ENCODE measurements at places on chromosomes 13 and 19.

GRCh38 chr19:9799162-9799561 is 19.7 kb downstream of the FBXL12 start:
- DNase-seq: no peak

GRCh38 chr13:67224148-67224846 is 5.8 kb downstream of the PCDH9 start:
- DNase-seq: peak; percentile 51

DNA sequence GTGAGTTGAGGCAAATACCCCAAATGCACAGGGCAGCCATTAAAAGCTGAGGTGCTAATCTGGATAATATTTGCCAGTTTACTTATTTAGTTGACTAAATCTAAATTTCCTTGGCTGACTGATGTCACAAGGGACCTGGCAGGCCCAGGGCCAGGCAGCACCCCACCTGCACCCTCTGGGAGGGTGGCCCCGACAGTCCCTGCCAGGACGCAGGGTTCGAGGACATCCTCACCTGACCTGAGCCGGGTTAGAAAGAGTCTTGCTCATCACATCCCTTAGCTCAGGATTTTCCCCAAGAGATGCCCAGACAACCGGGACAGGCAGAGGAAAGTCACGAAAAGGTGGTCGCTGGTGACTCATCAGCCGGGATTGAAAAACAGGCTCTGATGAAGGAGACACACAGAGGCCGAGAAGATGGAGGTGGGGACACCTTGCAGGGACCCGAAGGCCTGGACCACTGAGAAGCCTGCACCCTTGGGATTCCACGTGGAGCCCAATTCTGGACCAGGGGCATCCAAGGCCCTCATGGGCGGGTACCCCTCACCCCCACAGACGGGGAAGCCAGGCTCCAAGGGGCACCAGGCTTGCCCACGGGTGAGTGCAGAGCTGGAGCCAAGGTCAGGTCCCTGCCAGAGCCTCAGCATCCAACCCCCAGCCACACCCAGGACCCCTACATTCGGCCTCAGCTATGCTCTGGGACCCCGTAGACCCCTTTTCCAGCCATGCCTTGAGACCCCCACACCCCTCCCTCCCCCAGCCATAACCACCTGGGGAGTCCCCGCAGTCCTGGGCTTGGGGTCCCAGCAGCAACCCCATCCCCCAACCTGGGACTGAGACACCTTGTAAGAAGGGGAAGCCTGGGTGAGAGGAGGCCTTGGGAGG is 103.2 kb downstream of the SOX1 start:
- no peak for DNase-seq

GRCh38 chr19:49022116-49022515 is 2.0 kb downstream of the CGB3 start:
- no peak for DNase-seq

DNA sequence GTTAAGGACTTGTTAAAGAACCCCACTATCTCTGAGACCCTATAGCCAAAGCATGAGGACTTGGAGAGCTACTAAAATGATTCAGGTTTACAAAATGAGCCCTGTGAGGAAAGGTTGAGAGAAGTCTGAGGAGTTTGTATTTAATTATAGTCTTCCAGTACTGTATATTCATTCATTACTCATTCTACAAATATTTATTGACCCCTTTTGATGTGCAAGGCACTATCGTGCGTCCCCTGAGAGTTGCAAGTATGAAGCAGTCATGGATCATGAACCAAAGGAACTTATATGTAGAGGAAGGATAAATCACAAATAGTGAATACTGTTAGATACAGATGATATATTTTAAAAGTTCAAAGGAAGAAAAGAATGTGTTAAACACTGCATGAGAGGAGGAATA is 84.4 kb downstream of the DNAJC15 start:
- DNase-seq: no peak

DNA sequence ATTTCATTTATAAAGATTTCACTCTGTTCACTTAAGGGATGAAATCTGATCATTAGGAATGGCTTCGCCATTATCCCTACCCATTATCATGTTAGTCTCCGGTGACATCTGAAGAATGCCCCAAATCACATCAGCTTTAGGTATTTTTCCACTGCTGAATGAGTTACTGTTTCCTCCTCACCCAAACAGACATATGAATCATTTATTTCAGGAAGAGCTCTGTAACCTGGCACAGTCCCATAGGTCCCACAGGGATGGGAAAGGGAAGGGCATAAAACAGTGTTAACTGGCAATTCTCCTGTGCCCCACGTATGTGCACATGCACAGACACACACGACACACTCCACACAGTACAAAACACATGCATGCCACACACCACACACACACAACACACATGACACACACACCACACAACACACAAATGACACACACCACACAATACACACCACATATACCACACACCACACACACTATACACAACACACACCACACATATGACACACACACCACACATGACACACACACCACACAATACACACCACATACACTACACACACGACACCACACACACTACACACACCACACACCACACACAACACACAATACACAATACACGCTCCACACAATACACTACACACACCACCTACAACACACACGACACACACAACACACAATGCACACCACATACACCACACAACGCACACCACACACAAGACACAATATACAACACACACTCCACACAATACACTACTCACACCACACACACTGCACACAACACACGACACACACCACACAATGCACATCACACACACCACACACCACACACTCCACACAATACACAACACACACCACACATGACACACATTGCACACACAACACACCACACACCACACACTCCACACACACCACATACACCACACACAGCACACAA is 15.4 kb downstream of the TMEM255B start:
- DNase-seq: no peak

GRCh38 chr13:105364191-105364590 is 1171.3 kb downstream of the EFNB2 start:
- no peak for DNase-seq

DNA sequence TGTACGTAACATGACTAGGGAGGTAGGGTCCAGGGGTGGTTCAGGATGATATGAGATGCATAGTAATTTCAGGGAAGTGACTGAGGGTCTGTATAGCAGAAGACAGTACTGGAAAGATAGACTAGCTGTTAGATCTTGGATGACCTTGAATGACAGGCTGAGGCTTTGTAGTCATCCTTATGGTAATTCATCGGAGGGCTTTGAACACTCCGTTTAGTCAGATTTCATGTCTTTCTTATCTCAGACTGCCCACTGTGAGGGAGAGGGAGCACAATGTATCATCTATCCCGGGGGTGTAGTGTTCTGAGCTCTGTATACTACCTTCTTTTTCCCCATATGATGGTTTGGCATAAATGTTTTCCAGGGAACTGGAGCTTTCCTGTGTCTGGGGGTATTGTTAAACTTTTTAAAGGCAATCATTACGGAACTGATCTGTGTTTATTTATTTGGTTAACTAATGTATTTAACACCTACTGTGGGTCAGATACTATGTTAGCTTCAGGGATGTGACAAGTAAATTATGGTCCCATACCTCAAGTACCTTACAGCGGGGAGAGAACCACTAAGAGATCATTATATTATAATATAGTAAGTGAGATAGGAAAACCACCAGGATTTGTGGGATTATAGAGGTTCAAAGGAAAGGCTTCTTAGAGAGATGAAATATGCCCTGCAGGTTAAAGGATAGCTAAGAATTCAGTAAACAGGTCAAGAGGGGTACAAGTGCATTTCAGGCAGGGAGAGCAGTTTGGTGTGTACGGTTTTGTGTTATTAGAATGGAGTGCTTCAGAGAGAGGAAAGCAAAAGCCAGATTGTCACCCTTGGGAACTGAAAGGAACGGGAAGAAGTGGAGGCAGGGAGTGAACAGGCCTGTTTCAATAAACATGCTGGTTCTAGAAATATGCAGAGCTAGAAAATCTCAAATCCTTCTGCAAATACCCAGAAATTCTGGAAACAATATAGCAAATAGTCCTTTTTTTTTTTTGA is 164.8 kb upstream of the KL start:
- DNase-seq: no peak

GRCh38 chr19:4749870-4750590 is 26.4 kb upstream of the DPP9 start:
- DNase-seq: no peak

- no peak for DNase-seq
These were observed 63.5 kb downstream of the SOX1 start for GRCh38 chr13:112130418-112130817.

DNA sequence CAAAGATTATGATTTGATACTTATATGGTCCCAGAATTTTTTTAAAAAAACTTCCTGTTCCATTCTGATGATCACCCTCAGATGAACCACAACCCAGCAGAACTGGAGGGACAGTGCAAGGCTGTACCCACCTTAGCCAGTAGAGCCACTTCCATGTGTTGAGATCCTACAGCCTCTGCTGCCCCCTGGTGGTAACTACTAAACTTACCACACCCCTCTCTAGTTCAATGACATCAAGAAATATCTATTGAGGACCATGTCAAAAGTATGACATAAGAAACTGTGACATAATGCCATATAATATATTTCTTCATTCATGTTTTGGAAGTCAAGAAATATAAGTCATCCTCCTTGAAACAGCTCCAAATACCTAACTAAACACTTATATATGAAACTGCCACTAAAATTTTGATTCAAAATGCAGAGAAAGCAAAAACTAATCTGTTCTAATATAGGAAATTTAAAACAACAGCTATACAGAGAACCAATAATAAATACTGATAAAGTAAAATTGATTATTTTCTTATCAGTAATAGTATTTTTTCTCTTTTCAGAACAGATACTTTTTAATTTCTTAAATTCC is 412.6 kb downstream of the KCTD12 start:
- peak; percentile 76 for DNase-seq

GRCh38 chr19:5125797-5126497 is 157.0 kb downstream of the KDM4B start:
- DNase-seq: no peak

DNA sequence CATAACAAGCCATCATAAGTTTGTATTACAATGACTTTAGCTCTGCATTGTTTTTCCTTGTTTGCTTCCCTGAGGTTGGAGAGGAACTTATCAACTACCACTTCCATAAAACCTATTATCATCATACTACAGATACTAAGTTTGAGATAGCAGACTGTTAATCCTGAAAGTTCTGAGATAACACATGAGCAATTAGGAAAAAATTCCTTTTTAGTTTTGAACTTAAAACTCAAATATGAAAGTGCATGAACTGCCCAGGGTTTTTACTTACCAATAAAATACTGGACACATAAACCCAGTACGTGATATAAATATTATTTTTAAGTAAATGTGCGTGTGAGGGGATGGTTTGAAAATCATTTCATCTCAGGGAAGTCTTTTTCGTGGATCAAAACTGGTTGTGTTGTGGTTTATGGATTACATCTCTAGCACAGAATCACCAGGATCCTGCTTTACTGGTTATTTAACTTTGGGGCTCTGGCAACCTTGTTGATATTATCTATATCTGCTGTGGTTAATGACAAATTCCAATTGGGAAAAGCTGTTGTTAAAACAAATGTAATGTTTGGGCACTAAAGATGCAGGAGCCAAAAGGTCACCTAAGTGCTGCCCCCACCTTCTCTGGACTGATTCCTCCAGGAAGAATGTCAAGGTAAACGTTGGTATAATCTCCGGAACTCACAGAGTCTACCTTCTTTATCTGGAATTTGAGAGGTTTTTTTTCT is 12.4 kb downstream of the CDX2 start:
- DNase-seq: no peak

- no peak for DNase-seq
These were observed 2.1 kb downstream of the PLEKHF1 start for GRCh38 chr19:29667387-29667783.

DNA sequence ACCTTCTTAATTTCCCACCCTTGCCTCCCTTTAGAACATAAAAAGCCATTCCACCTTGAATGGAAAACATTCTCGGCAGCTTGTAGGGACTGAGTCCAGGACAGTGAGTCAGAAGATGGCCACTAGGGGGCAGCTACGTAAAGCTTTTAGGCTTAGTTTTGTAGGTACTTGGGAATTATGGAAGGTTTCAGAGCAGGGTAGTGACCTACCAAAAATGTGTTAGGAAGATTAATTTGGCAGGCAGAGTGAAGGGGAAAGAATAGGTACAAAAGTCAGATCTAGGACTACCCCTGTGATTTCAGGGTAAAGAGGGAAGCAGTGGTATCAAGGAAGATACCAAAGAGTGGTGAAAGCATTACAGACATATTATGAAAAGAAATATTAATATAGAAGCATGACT is 198.4 kb downstream of the NDFIP2 start:
- DNase-seq: peak; percentile 14

DNA sequence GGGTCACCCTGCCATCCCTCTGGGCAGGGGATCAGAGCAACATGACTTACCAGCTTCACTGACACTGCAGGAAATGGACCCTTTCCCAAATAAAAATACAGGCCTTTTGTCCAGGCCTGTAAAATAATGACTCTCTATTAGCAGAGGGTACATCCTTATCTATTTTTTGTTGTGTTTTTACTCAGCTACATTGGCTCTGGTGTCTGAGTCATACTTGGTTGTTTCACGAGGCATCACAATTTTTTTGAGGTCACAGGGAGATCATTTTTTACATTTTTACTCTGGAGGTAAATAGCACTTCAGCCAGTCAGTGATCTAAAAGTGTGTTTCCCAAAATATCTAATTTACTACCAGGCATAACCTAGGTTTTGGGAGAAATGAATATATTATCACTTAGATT is 6.9 kb upstream of the HTR2A start:
- no peak for DNase-seq

GRCh38 chr13:39787086-39787487 is 131.6 kb downstream of the COG6 start:
- DNase-seq: no peak

DNA sequence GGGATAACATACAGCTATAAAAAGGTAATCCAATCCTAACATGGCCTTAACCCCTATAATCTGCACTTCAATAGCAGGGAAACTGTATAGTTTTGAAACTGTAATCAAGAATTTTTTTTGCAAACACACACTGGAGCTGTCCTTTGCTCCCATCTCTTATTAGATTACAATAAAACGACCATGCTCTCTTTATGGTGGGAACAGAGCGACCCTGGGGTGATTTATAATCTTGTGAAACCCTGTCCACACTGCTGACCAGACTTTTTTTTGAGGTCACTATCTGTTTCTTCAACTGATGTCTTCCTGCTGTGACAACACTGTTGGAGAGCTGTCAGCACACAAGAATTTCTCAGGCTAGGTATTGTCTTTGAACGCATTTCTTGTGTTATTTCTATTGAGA is 35.3 kb downstream of the DACH1 start:
- no peak for DNase-seq

GRCh38 chr19:49677901-49678674 is 1.0 kb downstream of the PRMT1 start:
- peak; percentile 87 for DNase-seq

DNA sequence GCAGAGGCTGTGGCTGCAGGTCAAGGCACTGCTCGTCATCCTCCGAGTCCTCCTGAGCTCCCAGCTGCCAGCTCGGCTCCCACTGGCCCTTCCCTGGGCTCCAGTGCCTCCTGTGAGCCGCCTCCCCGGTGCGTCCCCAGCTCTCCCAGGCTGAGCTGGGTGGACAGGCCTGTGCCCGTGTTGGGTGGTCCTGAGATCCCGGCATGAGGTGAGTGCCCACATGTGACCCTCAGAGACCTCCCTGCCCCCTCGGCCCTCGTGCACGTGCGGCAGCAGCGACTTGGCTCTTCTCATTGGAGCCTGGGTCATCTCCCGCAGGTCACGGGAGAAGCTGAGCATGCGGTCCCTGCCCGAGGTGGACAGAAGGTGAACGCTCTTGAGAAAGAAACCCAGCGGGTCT is 15.4 kb downstream of the ADAT3 start:
- no peak for DNase-seq

GRCh38 chr13:101838323-101838722 is 385.8 kb downstream of the ITGBL1 start:
- no peak for DNase-seq
